ENCODE measurements at places on chromosomes 13 and 19.

DNA sequence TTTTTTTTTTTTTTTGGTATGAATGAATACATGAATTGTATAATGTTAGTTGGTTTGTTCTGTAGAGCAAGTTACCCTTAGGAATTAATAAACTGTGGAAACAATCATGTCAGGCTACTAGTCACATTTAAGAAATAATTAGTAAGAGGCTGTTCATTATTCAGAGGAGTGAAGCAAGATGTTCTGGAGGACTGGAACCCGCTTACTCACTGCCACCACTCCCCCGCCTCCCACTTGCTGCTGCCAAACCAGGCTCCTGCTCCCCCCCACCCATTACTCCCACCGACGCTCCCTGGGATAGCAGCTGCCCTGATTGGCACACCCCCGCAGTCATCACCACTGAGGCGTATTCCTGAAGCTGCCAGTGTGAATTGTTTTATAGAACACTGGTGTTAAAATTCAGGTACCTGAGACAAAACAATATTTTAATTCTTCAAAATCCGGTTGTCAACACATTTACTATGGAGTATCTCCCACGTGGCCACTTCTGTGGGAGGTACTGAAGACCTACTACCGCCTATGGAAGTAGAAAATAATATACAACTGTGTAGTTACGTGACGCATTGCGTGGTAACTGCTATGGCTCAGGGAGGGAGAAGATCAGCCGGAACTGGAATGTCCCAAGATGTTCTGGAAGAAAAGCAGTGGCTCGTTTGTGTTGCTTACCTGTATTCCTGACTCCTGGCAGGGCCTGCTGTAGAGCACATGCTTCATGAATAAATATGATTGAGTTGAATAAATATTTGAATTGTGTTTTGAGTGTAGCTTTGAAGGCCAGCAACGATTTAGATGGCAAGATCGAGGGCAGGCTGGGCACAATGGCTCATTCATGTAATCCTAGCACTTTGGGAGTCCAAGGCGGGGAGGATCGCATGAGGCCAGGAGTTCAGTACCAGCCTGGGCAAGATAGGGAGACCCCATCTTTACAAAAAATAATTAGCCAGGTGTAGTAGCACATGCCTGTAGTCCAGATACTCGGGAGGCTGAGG lies 1.7 kb downstream of the DPY19L3 start:
- no peak for DNase-seq

GRCh38 chr13:107585469-107586180 lies 629.7 kb downstream of the LIG4 start:
- DNase-seq, result no peak

DNA sequence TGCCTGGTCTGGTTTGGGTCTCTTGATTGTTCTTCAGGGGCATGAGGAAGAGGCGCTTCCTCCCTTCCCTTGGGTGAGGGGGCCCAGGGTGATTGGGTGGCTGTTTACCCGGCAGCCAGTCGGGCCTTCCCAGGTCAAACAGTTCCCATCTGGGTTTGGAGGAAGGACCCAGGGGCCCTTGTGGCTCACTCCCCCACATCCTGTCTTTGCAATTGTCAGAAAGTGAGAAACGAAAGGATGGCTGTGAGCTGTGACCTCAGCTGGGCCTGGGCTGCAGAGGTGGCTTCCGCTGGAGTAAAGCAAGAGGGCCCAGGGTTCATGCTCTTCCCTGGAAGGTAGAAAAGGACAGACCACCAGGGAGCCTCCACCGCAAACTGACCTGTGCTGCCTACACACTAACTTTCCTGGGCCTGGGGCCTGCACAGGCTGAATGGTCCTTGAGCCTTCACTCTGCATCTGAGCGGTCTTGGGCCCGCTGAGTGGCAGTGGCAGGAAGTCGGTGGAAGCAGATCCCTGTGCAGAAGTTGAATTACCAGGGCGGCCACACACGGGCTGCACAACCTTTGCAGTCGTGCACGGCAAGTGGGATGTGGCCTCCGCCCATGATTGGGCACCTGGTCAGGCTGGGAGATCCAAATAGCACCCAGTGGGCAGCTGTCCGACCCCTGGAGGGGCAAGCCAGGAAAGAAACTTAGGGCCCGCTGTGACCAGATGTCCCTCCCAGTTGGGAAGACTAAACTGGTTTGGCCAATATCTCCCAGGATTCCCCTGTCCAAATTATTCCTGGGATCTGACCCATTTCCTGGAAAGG lies 5.3 kb upstream of the CD79A start:
- DNase-seq, result no peak

DNA sequence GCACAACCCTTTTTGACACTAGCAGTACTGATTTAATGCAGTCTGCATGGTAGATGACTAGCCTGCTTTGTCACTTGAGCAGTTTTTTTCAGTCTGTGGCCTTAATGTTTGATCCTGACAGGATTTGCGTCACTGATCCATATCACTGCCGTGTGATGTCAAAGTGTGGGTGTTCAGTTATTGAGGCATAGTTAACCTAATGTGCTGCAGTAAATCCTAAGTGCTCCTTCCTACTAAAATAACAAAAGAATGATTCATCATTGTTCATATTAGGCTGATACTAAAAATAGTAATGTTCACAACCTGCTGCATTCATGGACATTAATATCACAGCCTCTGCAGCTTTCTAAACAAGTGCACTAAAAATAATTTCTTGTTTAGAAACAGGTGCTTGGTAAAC lies 121.9 kb upstream of the MLNR start:
- DNase-seq, result no peak

DNA sequence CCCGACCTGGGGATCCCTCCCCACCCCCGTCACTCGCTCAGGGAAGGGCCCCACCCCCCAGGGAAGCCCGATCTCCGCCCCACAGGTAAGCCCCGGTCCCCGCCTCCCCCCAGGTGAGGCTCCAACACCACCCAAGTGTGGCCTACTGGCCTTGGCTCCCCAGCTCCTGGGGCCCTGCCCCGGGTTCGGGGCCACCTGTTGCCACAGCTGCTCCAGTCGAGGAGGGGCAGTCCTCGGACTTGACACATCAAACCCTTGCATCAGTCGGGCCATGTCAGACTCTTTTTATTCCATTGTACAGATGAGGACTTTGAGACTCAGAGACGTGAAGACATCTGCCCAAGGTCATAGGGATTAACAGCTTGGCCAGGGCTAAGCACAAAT lies 512 bp downstream of the CC2D1A start:
- DNase-seq, result no peak

- DNase-seq, result no peak
Measured at GRCh38 chr13:77184455-77184854, 142.4 kb downstream of the MYCBP2 start.

GRCh38 chr13:48731957-48732569 lies 78.3 kb downstream of the CYSLTR2 start:
- DNase-seq, result peak; percentile 18

DNA sequence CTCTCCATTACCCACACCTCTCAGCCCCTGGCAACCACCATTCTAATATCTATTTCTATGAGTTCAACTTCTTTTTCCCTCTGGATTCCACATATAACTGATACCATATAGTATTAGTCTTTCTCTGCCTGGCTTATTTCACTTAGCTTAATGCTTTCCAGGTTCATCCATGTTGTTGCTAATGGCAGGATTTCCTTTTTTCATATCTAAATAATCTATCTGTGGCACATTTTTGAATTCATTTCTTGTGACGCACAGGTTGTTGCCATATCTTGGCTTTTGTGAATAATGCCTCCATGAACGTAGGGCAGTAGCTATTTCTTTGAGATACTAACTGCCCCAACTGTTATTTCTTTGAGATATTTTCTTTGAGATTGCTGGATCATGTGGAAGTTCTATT lies 235.6 kb downstream of the SPRY2 start:
- DNase-seq, result no peak

GRCh38 chr19:33343859-33344572 lies 29.5 kb upstream of the CEBPG start:
- DNase-seq, result no peak

DNA sequence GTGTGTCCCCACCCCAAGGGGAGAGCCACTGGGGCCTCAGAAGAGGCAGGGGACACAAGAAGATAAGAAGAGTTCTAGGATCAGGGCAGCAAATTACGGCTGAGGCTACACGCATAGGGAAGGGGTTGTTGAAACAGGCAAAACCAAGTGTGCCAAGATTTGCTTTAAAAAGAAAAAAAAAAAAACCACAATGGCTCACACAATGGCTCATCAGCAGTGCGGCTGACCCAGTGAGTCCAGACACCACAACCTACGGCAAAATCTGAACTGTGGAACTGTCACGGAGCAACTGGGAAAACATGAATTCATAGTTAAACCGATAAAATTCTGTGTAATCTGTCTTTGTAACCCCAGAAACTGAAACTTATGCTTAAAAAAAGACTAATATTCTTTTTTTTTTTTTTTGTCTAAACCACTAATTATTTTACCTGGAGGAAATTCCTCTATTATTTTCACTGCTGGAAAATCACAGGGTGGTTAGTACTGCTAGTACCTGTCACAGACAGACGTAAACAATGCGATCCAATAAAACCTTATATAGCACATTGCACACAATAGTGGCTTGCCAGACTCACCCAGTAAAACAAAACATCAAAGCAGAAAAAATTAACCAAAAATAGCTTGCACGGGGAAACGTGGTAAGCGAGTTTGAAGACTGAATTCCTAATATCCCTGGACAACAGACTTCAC lies 325.4 kb upstream of the TSHZ3 start:
- no peak for DNase-seq

DNA sequence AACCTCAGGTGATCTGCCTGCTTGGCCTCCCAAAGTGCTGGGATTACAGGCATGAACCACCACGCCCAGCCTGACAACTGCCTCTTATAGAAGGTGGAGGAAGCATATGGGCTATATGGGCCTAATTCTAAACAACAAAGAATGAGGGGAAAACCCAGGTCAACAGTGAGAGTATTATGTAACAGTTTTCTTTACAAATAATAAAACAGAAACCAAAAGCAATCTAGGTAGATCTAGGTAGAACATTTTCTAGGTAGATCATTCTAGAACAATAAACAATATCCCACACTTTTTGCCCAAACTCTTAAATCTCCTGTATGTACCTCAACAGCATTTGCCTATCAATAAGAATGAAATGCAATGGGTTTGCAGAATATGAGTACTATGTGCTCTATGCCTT lies 267.4 kb downstream of the ABCC4 start:
- no peak for DNase-seq

GRCh38 chr13:28022848-28023518 lies 34.5 kb upstream of the URAD start:
- no peak for DNase-seq

DNA sequence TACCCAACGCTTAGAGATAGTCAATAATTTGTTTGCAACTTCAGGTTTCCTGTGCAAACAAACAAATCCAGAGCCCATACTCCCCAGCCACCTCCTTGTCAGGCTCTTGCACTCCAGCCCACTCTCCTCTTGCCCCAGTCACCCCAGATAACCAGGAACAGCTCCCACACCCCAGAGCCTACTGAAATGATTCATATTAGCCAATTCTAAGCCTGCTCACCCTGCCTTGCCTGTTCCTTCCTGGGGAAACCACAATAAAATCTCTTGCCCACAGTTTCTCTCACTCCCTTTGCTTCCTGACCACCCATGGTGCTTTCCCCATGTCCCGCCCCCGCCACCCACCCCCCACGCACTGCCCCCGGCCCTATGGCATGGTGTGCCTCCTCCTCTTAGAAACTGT lies 3.8 kb upstream of the ACTL9 start:
- peak; percentile 18 for DNase-seq

GRCh38 chr13:113802090-113802531 lies 43.1 kb downstream of the TMEM255B start:
- DNase-seq, result no peak

DNA sequence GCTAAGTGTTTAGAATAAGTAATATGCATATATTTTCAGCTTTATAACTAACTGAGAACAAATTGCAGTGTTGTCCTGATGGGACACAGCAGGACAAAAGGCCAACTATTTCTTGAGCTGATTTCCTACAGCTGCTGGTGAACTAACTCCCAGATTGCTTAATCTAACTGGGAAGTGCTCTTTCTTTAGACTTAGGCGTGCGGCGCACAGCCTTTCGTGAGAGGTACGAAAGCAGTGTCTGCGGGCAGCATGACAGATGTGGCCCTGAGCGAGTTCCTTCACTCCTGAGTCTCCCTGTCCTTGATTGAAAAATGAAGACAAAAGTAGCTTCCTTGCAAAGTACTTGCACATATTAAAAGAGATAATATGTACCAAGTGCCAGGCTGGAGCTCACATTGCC lies 47.3 kb upstream of the NPAS1 start:
- DNase-seq, result no peak

DNA sequence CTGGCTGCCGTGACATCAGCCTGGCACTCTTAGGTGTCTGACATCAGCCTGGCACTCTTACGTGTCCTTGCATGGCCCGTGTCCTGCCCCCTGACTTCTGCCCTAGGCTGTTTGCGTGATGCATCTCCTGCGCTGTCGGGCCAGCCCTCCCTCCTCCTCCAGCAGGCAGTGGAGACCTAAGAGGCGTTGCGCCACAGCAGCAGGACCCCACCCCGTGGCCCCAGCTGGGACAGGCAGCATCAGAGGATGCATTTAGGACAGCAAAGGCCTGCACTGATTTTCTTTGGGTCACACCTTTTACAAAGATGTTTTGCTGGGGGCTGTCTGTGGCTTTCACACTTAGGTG lies 65.3 kb downstream of the GPR12 start:
- DNase-seq, result no peak

- no peak for DNase-seq
Measured at GRCh38 chr13:23185542-23185941, 4.8 kb downstream of the SGCG start.

DNA sequence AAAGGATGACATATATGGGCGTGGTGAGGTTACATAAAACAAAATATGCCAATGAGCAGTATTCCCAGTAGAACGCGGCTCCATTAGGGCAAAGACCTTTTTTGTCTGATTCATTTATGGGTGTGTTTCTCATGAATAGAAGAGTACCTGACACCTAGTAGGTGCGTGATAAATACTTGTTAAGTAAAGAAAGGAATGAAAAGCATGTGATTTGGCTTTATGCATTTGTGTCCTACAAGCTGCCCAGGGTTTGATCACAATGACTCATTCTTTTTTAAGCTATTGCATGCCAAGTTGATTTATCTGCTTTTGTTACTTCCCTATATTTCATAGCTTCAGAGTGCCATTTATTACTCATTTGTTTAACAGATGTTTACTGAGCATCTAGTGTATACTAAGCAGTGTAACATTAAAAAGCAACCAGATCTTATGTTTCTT lies 19.1 kb upstream of the KCTD4 start:
- no peak for DNase-seq

DNA sequence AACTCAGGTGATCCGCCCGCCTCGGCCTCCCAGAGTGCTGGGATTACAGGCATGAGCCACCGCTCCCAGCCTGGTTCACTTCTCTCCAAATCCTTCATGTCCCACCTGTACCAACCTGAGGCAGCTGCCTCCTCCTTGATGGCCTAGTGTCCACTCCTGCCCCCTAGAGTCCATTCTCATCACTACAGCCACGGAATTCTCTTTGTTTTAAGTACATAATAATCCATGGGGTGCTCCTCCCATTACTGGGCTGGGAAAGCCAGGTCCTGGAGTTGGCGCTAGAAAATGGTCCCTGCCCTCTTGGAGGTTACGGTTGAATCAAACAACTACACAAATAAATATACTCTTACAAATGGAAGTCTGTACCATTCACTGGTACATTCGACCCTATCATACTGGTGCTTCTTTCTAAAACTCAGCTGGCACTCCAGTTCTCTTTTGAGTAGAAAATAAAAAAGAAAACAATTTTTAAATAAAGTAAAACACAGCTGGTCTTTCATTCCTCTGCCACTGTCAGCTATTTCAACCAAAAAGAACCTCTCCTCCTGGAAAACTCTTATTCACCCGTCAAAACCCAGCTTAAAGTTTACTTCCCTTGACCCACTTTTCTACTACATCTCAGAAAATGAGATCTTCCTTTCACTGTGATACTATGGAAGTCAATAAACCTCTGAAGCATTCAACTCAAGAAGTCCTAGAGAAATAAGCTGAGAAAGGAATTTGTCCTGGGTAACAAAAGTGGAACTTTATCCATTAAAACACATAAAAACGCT lies 22.4 kb upstream of the ARHGEF18 start:
- DNase-seq, result no peak
